ENCODE measurements at places on chromosomes 16 and 17.

GRCh38 chr17:66262767-66263166 lies 33.6 kb upstream of the APOH start:
- DNase-seq, result no peak

- DNase-seq, result no peak
These were observed 27.1 kb downstream of the XPO6 start for GRCh38 chr16:28184625-28185024.

DNA sequence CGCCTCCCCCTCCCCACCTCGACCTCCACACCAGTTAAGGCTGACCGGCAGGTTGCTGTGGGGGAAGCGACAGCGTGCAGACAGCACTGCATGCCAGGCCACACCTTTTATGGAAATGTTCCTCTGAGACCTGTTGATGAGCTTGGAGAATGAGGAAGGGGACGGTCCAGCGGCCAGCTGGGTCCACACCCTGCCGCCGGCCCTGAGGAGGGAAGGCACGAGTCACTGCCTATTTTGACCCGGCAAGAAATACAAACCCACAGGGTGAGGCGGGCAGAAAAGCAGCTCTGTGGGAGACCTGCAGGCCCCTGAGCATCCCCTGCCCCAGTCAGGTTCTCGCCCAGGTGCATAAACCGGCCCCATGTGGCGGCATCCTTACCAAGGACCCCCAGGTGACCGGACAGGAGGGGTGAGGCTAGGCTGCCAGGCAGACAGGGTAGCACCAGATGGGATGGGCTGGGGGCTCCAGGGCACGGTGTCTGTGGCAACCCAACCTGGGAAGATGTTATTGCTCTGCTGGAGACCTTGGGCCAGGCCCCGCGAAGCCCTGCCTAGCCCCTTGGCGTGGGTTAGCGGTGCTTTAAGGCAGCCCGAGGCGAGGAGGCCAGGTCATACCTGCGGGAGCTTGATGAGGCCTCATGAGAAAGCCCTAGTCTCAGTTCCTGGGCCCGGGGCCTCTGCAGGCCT lies 12.7 kb downstream of the NATD1 start:
- DNase-seq, result no peak

DNA sequence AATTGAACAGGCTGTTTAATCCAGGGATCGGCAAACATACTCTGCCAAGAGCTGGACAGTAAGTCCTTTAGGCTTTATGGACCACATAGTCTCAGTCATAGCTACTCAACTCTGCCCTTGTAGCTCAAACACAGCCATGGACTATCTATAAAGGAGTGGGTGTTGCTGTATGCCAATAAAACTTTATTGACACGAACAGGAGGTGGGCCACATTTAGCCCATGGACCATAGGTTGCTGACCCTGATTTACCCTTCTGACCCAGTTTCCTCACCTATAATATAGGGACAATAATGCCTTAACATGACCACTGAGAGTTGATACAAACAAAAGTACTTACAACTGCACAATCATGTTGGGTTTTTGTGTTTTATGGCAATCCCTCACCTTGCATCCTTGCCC lies 257.0 kb upstream of the SDK2 start:
- DNase-seq, result no peak

DNA sequence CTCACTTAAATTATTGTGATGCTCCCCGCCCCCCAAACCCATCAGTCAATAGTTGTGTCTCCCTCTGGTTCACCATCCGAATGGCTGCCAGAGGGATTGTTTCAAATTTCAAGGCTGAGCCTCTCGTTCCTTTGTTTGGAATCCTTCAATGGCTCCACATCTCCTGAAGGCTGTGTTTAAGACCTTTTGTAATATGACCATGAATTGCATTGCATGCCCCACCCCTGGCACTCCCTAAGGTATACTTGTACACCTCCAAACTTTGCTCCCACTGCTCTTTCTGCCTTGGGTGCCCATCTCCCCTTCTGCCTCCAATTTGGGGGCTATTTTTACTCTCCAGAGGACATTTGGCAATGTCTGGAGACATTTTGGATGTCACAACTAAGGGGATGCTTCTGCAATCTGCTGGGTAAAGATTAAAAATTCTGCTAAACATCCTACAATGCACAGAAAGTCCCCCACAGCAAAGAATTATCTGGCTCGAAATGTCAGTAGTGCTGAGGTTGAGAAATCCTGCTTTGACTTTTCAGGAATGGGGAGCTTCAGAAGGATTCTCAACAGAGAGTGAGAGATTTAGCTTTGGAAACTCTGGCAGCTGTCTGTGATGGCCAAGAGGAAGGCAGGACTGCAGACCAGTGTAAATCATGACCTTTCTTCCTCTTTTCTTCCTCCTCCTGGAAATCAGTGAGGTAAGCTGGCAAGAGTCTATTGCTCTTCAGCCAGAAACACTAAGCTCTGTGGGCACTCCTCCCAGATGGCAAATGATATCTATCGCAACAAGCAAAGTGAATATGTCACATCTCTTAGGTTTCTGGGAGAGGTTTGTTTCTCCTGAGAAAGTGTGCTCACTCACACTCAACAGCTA lies 8.7 kb upstream of the IL4R start:
- no peak for DNase-seq

DNA sequence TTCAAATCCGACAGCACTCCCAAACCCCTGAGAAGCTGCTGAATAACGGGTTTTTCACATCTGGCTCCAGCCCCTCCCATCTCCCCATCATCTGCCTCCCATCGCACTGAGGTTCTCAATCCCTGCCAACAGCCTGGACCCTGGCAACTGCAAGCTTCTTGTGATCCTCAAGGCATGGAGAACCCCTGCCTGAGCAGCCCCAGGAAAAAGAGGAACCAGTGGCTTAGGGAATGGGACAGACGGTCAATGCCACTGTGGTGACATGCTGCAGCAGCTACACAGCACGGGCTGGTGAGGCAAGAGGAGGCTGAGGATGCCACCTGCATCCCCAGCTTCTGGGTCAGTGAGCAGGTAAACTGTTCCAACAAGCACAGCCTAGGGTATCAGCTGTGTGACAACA lies 3.3 kb upstream of the MBTPS1 start:
- DNase-seq, result no peak

DNA sequence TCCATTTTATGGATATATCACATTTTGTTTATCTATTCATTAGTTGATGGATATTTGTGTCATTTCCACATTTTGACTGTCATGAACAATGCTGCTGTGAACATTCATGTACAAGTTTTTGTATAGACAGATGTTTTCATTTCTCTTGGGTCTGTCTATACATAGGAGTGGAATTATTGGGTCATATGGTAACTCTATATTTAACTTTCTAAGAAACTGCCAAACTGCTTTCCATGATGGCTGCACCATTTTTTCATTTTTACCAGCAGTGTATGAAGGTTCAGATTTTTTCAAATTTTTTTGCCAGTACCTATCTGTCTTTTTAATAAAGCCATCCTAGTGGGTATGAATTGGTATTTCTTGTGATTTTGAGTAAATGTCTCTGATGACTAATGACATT lies 15.5 kb downstream of the NFAT5 start:
- no peak for DNase-seq

DNA sequence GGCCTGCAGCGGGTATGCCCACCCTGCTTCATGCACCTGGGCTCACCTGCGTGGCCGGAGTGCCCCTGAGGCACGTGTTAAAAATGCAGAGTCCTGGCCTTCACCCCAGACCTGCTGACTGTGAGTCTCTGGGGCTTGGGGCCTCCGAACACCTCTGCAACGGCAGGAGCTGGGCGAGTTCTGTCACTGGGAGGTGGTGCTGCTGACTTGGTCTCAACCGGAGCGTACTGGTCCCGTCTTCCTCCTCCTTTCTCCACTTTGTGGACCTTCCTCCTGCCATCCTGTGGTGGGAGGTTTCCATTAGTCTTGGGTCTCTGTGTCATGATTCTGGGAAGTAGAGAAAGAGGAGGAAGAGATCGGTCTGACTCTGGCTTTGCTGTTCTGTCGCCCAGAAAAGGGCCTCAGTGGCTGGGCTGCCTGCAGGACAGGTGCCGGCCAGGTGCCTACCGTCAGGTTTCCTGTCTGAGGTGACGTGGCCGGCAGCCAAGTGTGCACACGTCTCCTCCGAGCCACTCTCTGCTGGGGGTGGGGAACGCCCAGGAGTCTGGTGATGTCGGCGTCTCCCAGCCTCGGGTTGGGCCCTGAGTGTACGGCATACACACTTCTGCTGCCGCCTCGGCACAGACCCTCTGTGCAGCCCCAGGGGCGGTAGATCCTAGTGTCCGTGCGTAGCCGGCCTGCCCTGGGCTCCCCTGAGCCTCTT lies 6.9 kb downstream of the TSC2 start:
- no peak for DNase-seq

GRCh38 chr17:70947636-70948565 lies 778.6 kb downstream of the KCNJ2 start:
- no peak for DNase-seq

- DNase-seq, result no peak
These were observed 5.7 kb downstream of the CACNG1 start for GRCh38 chr17:67050066-67050465.

- DNase-seq, result no peak
These were observed 16.3 kb downstream of the FOXJ1 start for GRCh38 chr17:76124582-76125390.

- no peak for DNase-seq
These were observed 3.4 kb downstream of the ABCA9 start for GRCh38 chr17:69057280-69057679.

DNA sequence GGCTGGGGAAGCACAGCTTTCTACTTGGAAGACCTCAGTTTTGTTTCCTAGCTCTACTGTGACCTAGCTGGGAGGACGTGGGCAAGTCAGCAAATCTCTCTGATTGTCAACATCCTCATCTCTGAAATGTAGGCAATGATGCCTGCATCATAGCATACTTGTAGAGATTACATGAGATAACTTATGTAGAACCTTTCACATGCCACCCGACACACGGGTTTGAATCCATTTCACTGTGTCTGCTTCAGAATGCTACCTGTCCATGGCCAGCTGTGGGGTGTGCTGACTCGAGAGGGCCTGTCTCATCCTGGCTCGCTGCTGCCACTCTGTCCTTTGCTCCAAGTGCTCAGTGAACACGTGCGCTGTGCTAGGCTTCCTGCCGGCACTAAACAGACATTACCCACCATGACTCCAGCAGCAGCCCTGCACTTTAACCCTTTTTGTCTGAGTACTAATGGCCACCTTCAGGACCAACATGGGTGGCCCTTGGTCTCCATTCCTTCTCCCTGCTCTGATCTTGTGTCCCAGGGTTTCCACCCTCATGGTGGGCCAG lies 7.4 kb downstream of the ADAP2 start:
- no peak for DNase-seq

- no peak for DNase-seq
These were observed 232.5 kb downstream of the RAB11FIP4 start for GRCh38 chr17:31623990-31624389.

DNA sequence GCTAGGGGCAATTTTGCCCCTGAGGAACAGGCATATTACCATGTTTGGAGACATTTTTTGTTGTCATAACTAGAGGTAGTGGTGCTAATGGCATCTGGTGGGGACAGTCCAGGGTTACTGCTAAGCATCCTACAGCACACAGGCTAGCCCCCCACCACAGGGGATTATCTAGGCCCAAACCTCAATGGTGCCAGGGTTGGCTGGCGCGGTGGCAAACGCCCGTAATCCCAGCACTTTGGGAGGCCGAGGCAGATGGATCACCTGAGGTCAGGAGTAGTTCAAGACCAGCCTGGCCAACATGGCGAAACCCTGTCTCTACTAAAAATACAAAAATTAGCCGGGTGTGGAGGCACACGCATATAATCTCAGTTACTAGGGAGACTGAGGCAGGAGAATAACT lies 15.2 kb downstream of the C1QTNF1 start:
- no peak for DNase-seq

- DNase-seq, result no peak
These were observed 43.3 kb downstream of the RANBP10 start for GRCh38 chr16:67763066-67763465.

DNA sequence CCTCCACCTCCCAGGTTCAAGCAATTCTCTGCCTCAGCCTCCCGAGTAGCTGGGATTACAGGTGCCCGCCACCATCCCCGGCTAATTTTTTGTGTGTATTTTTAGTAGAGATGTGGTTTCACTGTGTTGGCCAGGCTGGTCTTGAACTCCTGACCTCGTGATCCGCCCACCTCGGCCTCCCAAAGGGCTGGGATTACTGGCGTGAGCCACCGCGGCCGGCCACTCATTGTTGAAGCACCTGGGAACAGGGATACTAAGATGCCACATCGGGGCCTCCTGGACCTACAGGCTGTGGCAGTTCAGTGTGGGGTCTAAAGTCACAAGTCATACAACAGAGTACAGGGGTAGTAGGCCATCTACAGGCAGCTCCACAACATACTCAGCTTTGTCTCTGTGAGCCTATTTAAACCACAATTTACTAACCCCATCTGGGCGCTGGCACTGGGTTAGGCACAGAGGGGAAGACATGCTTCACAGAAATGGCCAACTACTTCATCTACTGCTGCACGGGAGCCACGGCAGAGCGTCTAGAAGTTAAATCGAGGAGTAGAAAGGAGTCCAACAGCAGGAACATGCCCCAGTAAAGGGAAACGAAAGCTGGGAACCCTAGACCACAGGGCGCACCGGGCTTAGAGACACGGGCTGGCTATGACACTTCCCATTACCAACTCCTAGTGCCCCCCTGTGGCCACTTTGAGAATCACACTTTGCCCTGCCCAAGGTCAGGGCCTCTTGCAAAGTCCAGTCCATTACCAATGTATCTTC lies 4.3 kb downstream of the VAMP2 start:
- peak; percentile 92 for DNase-seq

DNA sequence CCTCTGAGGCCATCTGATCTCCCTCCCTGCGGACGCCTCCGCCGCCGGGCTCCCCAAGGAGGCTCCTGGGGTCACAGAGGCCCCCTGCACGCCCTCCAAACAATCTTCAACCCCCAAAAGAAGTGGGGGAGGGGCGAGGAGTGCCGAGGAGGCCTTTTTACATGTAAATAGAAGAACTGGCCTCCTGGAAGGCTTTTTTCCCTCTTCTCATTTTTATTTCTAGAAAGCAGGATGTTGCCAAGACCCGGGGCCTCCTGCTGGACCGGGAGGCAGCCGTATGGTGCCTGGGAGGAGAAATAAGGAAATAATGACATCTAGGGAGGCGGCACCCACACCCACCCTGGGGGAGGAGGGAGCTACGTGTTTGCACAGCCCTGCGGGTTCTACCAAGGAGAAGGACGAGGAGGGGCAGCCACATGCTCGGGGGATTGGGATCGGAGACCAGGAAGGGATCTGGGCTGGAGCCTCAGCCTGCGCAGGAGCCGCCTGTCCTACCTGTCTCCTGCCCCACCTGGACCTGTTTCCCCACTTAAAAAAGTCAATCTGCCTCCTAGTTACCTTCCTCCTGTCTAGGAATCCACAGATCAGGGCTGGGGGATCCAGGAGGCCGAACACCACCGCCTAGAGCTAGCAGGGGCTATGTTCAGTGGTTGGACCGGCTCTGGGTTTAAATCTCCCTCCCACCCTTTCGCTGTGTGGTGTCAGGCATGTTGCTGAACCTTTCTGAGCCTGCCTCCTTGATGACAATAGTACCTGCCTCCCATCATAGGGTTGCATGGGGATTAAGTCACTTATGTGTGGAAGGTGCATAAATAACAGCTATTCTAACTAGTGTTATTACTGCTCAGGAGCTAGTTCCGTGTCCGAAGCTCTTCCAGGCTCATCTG lies 175.7 kb upstream of the GSE1 start:
- no peak for DNase-seq

GRCh38 chr16:49855822-49856671 lies at the start of gene ZNF423:
ZNF423 (minus strand) TSS chr16:49856112; CDS start chr16:49855774, 338 bp downstream.
- DNase-seq, result no peak
